ENCODE measurements at places on chromosomes 4 and X.

DNA sequence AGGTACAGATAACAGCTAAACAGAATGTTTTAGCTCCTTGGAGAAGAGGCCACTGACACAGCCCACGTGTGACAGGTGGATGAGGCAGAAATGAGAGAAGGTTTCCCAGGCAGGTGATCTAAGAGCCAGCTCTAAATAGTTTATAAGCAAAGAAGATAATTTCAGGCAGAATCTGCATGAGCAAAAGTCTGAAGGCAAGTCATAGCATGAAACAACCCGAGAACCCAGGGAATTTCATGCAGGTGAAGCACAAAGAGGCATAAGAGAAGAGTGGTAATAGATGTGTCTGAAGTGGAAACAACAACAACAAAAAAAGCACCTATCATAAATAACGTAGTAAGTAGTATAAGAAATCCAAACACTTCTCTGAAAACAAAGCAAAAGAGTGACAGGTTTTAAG lies 275.8 kb upstream of the CPEB2 start:
- no peak for DNase-seq

GRCh38 chr4:79442422-79442821 lies 34.4 kb upstream of the GK2 start:
- no peak for DNase-seq

DNA sequence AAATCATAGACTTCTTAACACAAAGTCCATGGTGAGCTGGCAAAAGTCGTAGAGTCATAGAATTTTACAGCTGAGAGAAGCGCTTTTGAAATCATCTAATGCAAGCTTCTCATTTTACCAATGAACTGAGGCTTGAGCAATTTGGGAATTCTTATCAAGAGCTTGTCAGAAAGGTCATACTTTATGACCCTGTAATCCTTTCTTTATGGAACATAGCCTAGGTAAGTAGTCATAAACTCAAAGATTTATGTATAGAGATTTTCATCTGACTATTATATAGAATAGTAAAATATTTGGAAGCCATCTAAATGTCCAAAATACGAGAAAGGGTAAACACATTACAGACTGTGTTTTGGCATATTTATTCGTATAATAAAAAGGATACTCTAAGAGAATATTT lies 563.5 kb downstream of the PCDH7 start:
- DNase-seq = no peak

DNA sequence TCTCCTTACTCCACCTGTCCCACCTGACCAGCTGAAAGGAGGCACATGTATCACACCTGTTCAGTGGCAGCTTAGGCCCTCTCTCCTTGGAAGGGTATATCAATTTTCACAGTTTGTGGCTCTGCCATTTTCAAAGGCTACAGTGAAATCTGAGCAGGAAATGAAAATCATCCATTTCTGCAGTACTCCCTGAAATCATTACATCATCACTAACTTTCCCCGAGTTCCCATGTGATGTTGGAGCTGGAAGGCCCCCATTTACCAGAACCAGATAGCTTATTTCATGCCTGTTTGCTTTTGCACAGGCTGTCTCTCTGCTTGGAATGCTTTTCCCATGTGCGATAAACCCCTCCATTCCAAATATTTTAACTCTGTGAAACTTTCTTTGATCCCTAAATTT lies 31.0 kb upstream of the STX18 start:
- no peak for DNase-seq

DNA sequence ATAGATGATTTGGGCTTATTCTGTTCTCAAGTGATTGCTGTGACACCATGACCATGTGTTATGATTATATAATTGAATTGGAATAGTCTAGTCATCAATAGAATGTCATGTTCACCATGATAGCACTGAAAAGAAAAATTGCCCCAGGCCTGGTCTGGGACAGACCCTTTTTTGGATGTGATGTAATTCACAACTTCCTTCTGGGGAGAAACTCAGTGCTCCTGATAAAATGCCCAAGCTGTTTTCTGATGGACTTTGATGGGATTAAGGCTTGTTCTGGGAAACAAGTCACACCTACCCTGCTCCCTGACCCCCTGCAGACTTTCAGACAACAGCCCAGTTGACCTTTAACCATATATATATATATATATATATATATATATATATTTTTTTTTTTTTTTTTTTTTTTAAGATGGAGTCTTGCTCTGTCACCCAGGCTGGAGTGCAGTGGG lies 65.3 kb downstream of the RHOH start:
- DNase-seq = no peak

GRCh38 chrX:56615282-56615681 lies 51.9 kb downstream of the UBQLN2 start:
- DNase-seq = no peak

- DNase-seq = no peak
Observed at GRCh38 chr4:123278755-123279154, 117.8 kb upstream of the SPRY1 start.

DNA sequence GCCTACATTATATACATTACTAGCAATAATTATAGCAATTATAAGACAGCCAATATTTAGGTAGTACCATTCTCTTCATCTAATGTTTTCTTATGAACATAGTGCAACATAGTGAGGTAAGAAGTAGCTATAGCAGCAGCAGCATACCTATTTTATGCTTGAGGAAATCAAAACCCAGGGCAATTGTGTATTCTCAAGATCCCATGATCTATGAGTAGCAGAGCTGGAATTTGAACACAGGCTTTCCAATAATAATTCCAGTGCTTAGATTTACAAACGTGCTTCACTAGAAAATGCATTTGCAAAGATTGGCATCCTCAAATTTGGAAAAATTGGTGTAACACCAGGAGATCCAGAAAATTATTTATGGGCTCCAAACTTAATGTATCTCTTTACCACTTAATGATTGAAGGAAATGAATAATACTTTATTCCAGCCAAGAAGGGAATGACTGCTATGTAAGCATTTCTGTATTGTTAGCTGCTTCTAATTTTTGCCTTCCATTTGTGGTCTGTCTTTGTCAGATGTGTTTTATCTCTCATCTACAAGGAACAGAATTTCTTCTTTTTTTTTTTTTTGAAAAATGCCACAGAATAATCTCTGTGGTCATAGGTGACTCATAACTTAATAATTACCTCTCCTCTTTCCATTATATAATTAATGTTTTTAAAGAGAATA lies 451.1 kb downstream of the ARAP2 start:
- no peak for DNase-seq
